Transverse colon (tissue), 4 donors: ENCODE measurements at places on chromosomes 2 and 18.
A peak's percentile ranks its signal among the peaks of the same experiment; 100 is the strongest.

DNA sequence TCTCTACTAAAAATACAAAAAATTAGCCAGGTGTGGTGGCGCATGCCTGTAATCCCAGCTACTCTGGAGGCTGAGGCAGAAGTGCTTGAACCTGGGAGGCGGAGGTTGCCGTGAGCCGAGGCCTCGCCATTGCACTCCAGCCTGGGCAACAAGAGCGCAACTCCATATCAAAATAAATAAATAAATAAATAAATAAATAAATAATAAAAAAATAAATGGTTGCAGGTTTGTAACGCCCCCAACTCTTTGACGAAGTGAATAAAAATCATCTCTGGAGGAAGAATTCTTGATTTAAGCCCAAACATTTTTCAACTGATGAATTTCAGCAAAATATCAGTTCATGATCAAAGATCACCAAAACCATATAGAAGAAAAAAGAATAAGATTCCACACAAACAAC is 13.3 kb upstream of the CNRIP1 start:
- no peak for DNase-seq

- DNase-seq, result no peak
Observed at GRCh38 chr2:40096360-40096759, 317.3 kb upstream of the THUMPD2 start.

DNA sequence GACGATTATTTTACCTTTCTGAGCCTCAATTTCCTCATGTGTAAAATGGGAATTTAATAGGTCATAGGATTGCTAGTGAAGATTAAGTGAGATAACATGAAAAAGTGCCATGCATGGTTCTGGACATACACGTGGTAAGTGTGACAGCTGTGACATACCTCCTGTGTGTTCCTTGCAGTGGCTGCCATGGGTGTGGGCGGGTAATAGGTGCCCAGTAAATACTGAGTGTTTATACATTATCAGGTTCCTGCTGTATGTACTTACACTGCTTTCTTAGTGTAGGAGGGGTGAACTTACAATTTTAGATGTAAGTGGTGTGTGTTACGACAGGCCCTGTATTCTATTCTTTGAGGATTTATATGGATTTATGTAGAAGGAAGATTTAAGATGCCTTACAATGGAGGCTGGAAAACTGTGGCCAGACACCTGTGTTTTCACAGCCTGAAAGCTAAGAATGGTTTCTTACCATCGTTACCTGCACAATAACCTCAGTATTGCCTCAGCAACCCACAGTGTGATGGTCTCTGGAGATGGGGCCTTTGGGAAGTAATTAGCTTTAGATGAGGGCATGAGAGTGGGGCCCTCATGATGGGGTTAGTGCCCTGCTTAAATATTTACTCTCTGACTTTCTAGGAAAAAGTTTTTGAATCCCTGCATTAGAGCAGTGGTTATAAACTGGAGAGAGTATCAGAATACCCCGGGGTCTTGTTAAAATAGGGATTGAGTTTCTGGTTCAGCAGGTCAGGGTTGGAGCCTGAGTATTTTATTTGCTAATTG is 78.1 kb downstream of the ASAP2 start:
- DNase-seq, result no peak

GRCh38 chr2:215362562-215362904 is 50.7 kb downstream of the ATIC start:
- no peak for DNase-seq

DNA sequence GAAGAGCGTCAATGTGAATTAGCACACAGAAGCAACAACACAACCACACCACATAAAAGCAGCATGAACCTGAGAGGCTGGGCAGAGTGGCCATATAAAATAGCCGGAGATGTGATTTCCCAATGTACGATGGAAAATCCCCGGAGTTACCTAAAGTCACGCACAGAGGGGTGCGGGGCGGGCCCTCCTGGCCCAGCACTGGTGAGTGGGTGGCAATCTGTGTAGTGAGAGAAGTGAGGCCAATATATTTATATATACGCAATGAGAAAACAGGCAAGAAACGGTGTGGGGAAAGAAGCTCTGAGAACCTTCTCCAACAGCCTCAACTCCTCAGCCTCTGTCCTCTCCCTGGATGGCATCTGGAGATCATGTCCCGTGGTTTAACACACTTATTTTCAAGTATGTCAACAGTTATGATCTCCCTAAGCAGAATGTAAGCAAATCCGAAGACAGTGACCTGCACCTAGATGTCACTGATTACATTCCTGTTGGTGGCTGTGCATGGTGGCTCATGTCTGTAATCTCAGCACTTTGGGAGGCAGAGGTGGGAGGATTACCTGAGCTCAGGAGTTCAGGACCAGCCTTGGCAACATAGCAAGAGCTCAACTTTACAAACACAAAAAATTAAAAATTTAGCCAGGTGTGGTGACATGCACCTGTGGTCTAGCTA is 41.6 kb downstream of the CRACDL start:
- DNase-seq, result no peak

DNA sequence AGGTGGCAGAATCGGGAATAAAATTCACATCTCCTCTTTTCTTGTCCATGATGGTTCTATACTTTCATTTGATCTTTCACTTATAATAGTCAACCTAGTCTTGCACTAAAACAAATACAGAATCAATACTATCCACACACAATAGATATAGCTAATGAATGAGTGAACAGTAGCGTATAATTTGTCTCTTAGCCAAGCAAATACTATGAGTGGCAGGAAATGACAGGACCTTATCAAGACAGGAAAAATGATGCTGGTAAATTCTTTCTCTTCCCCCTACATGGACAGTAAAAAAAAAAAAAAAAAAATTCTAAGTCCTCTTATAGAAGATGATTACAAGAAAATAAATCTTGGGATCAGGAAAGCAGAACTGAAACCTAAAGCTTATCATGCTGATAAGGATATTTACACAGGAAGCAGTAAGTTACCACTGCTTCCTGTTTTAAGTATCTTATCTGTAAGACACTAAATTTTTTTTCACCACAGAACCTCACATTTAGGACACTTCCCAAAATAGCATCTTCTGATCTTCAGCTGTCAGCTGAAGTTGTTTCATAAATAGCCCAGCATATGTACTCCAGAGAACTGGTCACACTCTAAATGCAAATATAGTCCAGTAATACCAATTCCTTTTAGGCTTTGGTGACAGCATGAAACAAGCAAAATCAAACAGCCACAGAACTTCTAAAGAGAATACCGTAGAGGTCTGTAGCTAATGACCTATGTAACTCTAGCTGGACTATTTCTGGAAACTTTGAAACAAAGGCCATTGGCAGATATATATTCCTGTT is 27.0 kb downstream of the IRS1 start:
- DNase-seq, result no peak

GRCh38 chr2:27078267-27079194 is at the start of gene EMILIN1:
EMILIN1 (plus strand) TSS chr2:27078615; CDS start chr2:27079066, 451 bp downstream.
- peak; percentile 73 for DNase-seq

GRCh38 chr2:126774290-126774689 is 118.3 kb downstream of the GYPC start:
- DNase-seq, result no peak

GRCh38 chr2:72990695-72991438 is 73.5 kb downstream of the EMX1 start:
- DNase-seq, result peak; percentile 4

DNA sequence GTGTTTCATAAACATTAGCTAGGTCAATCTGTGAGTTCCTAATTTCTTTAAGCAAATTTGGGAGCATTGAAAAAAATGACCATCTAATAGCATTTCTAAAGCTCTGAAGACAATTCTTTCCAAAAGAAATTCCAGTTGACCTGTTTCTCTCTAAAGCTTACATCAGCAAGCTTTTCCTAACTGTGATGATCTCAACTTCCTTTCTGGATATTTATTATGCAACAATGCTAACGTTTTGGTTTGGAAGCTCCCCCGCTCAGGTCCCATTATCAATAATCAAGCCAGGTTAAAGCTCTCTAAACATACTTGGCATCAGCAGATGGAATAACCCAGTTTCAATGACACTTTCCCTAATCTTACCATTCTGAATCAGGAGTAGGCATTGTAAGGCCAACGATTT is 196.3 kb upstream of the TANK start:
- no peak for DNase-seq

- no peak for DNase-seq
Observed at GRCh38 chr2:36727550-36727949, 31.0 kb downstream of the VIT start.
